CD4-positive, alpha-beta memory T cell (primary cell): ENCODE measurements at places on chromosomes 16 and 17. TPM values are rescaled to one million over a fixed set of nuclear protein-coding genes. Genes with fewer than 3 reads are reported as not detected.

The IL21R gene
- total RNA-seq = 28.3 TPM

GRCh38 chr17:78357672-78358537 is 2.0 kb downstream of the SOCS3 start:
- no peak for DNase-seq

- no peak for DNase-seq
These were observed 7.2 kb downstream of the DLX3 start for GRCh38 chr17:49987681-49988441.

DNA sequence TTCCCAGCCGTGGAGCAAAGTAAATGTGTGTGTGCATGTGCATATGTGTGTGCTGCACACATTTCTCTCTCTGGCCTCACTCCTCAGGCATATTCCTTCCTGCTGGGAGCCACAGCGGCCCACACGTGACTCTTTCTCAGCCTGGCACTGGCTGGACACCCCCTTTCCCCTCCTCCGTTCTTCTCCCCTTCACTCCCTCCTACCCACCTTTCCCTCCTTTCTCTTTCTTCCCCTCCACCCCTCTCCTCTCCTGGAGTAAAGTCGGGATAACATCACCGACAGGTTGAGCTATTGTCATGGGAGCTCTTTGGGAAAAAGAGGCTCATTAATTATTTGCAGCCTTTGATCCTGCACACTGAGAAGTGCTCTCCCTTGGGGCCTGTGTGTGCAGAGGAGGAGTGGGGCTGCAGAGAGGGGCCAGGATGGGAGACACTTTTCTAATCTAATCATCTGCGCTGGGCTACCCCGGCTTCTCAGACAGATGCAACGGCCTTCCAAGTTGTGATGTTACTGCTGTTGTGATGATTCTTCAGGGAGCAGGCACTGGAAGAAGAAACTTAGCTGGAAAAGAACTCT is 126.3 kb upstream of the HSBP1 start:
- no peak for DNase-seq
